Stomach (tissue), 19 donors: ENCODE measurements at places on chromosomes 4 and X. TPM values are rescaled to one million over a fixed set of nuclear protein-coding genes. Genes with fewer than 3 reads are reported as not detected.

- no peak for DNase-seq
Observed at GRCh38 chr4:145199051-145199716, 18.8 kb upstream of the OTUD4 start.

- DNase-seq = no peak
Observed at GRCh38 chrX:154749856-154750255, 1.0 kb downstream of the GAB3 start.

- DNase-seq = no peak
Observed at GRCh38 chr4:125773502-125773901, 458.7 kb downstream of the FAT4 start.

The F9 gene
- not detected for total RNA-seq

DNA sequence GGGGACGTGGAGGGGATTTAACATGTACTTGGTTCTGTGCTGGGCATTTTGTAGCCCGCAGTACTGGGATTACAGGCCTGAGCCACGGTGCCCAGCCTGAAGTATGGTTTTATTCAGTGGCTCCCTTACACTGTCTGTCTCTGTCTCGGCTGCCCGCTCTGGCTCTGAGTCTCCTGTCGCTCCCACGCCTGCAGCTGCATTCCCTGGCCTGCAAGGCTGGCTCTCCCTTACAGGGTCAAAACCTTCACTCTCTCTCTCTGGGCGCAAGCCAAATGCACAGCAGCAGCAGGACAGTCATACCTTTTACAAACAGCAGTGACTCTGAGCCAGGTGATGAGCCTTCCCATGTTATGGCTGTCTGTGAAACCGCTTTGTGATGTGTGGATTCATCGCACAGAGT lies 72.1 kb downstream of the HTRA3 start:
- DNase-seq = peak; percentile 38

DNA sequence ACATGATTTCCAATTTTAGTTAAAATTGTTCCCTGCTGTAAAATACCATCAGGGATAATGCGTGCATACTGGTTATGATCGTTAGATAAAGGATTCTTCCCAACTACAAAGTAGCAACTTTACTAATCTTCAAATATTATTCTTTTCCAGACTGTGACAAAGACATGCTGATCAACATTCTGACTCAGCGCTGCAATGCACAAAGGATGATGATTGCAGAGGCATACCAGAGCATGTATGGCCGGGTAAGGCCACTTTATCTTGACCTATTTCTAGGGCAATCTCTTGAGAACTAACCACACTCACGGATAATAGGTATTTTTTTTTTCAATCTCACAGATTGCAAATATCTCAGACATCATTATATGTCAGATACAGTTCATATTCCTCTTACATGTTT lies 47.0 kb downstream of the ANXA10 start:
- no peak for DNase-seq

The ERCC6L gene
- 2.6 TPM for total RNA-seq

DNA sequence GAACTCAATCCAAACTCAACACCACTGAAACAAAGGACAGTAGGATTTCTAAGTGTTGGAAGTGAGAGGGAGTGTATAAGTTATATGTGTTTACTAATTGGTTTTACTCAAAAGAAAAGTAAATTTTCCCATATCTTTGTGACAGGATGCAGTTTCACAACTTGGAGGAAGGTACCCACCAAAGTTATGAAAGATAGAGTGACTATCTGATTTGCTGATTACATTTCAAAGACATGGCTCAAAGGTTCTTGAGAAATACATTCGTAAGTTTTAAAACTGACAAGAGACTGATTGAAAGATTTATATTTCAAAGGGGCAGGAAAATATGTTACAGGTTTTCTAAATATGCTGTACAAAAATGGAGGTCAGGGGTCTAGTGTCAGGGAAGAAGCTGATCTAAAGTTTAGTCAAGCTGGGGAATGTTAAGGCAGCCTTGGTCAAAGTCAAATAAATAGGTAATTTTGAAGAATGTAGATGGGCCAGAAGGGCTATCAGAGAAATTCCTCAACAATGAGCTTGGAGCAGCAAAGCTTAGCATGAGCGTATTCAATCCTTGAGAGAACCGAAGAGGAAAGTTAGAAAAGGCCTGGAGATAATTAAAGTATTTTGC lies 9.7 kb upstream of the COMMD8 start:
- no peak for DNase-seq

The TLR6 gene
- not detected for total RNA-seq

DNA sequence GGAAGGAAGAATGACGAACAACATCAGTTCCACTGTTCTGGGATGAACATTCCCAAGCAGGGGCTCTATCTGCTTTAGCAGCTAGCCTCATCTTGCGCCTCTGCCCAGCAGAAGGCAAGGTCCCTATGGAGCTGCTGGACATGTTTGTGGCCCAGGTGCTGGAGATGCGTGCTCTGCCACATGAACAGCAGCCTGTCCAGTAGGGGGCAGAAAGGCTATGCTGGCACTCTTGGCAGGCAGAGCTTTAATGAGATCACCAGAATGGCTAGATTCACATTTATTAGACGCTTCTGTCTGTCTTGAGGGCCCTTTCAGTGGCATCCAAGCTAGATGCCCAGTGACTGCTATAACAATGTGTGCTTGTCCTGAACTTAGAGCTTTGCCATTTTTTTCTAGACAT lies 1826.0 kb downstream of the STIM2 start:
- DNase-seq = peak; percentile 57

- no peak for DNase-seq
Observed at GRCh38 chr4:87014284-87014782, 79.5 kb downstream of the AFF1 start.

The DRP2 gene
- 1.2 TPM for total RNA-seq

DNA sequence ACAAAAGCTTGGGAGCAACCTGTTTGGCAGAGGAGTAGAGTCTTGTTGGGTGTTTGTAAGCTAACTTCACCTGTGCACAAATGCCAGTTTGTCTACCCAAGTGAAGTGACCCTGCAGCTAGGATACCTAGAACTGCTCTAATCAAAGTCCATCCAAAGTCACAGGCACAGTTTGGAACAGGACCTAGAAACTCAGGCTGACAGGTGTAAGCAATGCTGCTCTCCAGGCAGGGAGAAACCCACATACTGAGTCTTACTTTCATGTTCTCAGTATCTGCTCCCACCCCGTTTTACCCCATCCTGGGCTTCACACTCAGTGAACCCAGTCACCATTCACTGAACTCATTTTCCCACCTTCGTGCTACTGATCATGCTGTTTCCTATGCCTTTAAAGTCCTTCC lies 40.3 kb downstream of the MAML3 start:
- DNase-seq = no peak

The LIN54 gene
- 40.3 TPM for total RNA-seq

GRCh38 chr4:14865031-14865366 lies 137.3 kb upstream of the CPEB2 start:
- no peak for DNase-seq

DNA sequence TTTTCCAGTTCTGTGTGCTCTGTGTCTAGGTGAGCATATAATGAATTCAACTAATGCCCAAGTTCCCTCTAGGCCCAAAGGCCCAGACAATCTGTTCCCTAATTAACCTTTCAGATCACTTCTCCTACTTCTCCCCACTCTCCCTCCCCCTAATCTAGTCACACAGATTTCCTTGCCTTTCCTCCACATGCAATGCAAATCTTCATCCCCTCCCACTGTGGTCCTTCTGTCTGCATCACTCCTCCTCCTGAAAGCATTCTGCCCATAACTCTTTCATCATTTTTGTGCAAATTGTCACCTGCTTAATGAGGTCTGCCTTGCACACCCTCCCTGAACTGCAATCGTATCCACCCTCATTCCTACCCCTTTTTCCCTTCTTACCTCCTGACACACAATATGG lies 346.6 kb downstream of the FBXO8 start:
- no peak for DNase-seq
